ENCODE measurements at places on chromosomes 1 and 21.

- DNase-seq: no peak
Measured at GRCh38 chr21:28518630-28519029, 474.0 kb downstream of the LTN1 start.

- DNase-seq: no peak
Measured at GRCh38 chr1:206824331-206824730, 41.1 kb upstream of the IL20 start.

- DNase-seq: no peak
Measured at GRCh38 chr1:21909286-21909759, 27.8 kb downstream of the HSPG2 start.

DNA sequence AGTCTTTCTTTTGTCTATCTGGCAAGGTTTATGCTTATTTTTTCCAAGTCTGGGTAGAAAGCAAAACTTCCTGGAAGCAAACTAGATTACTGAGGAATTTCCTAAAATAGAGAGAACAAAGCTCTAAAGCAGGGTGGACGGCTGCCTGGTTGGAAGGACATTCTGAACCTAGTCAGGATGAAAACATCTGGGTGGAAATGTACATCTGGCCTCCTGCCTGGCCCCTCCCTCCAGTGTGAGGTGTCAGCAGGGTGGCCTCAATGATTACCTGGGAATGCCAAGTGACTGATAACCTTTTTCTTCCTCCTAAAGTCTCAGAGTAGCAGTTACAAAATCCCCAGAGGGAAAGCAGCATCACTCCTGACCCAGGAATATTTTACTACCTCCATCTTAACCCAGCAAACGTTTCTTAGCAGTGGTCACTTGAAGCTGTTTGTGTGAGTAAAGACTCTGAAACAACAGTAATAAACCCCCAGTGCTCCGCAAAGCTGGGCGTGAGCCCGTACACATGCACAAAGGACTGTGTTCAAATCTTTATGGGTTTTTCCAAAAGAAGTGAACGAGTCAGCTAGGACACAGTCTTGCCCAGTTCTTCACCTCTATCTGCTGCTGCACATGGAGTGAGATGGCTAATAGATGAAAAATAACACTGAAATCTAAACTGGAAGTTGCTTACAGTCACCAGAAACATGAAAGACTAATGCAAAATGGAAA lies 18.9 kb downstream of the ANGPTL7 start:
- DNase-seq: no peak

DNA sequence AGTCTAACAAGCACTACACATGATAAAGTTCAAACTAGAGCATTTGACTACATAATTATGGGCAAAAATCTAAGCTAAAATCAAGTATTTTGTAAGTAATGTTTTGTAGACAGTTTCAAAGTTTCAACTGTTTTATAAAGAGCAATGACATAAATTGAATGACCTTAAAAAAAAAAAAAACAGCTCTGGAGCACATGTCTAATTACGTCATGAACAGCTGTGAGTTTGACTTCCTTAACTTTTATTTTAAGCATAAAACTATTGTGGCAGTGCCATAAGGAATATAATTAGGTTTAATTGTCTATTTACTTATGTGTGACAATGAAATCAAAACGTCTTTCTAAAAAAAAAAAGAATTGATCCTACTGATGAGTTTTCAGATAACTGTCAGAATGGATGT lies 272.5 kb upstream of the LRRC7 start:
- DNase-seq: no peak

- DNase-seq: no peak
Measured at GRCh38 chr1:84300501-84300900, 1.0 kb upstream of the SAMD13 start.

GRCh38 chr1:203369666-203370065 lies 18.7 kb upstream of the FMOD start:
- DNase-seq: no peak

All from stimulated activated CD8-positive, alpha-beta memory T cell treated with anti-CD3 and anti-CD28 coated beads, Interleukin-7, amount 100 ng/mL, for 48 hours (primary cell).